ENCODE measurements at places on chromosomes 12 and 14. TPM values are rescaled to one million over a fixed set of nuclear protein-coding genes. Genes with fewer than 3 reads are reported as not detected.

Gene FMNL3
- total RNA-seq = 19.8 TPM

Gene GLIPR1L1
- not detected for total RNA-seq

Gene INSM2
- total RNA-seq = not detected

Gene ADAM21
- not detected for total RNA-seq

Gene CD4
- total RNA-seq = 94.3 TPM

Gene GPRC5D
- 0.31 TPM for total RNA-seq

Gene ZDHHC22
- not detected for total RNA-seq

Gene TROAP
- total RNA-seq = 0.31 TPM

Gene CARMIL3
- total RNA-seq = 0.52 TPM

Gene NTF3
- not detected for total RNA-seq

Gene SIX6
- total RNA-seq = not detected

Gene C3AR1
- total RNA-seq = 10.3 TPM

Gene DPPA3
- total RNA-seq = not detected

Gene DBX2
- total RNA-seq = not detected

Gene RFX4
- not detected for total RNA-seq

Gene PPM1H
- 1.3 TPM for total RNA-seq

Gene ZNF605
- 2.5 TPM for total RNA-seq

Gene KRT73
- 21.4 TPM for total RNA-seq

Gene CDC42BPB
- 14.1 TPM for total RNA-seq

Gene PFKM
- 4.3 TPM for total RNA-seq

Gene RNASE1
- total RNA-seq = not detected

Gene CATSPERB
- total RNA-seq = 6.8 TPM

Gene SSPN
- total RNA-seq = 0.10 TPM

Gene CCDC197
- total RNA-seq = not detected

Gene ALDH2
- total RNA-seq = 55.2 TPM

Gene ARHGDIB
- 1,170 TPM for total RNA-seq

Gene ABCC9
- 0.10 TPM for total RNA-seq

Gene TDRD9
- total RNA-seq = 2.5 TPM

Gene SERPINA9
- not detected for total RNA-seq

Gene IL23A
- total RNA-seq = 23.5 TPM

Gene DHRS4
- total RNA-seq = 14.1 TPM

Gene PPP1R12A
- total RNA-seq = 156 TPM

Gene KSR2
- 0.10 TPM for total RNA-seq

Gene RNASE3
- 2.2 TPM for total RNA-seq

Gene KLRC2
- 3.6 TPM for total RNA-seq

Gene TPH2
- not detected for total RNA-seq

Gene AGAP2
- total RNA-seq = 7.6 TPM
